ENCODE measurements at places on chromosomes 3 and 15. TPM values are rescaled to one million over a fixed set of nuclear protein-coding genes. Genes with fewer than 3 reads are reported as not detected.

PLCH1 gene
- 26.3 TPM for total RNA-seq

PPARG gene
- 93.9 TPM for total RNA-seq

ZPLD1 gene
- not detected for total RNA-seq

DENND6A gene
- 22.8 TPM for total RNA-seq

ACVR2B gene
- 4.1 TPM for total RNA-seq

SPESP1 gene
- 1.2 TPM for total RNA-seq

AQR gene
- total RNA-seq, result 23.1 TPM

IP6K1 gene
- 59.2 TPM for total RNA-seq

OXTR gene
- total RNA-seq, result 0.15 TPM

C15orf62 gene
- 1.5 TPM for total RNA-seq

FGF7 gene
- 7.2 TPM for total RNA-seq

ASB14 gene
- total RNA-seq, result not detected

SV2B gene
- 0.79 TPM for total RNA-seq

CTXN2 gene
- total RNA-seq, result not detected

CCR1 gene
- 52.2 TPM for total RNA-seq

DUOXA2 gene
- total RNA-seq, result 0.13 TPM

ABHD2 gene
- total RNA-seq, result 168 TPM

DAPK2 gene
- total RNA-seq, result 88.0 TPM

RLBP1 gene
- total RNA-seq, result not detected

SRGAP3 gene
- 4.6 TPM for total RNA-seq

CHST14 gene
- total RNA-seq, result 3.1 TPM

FES gene
- total RNA-seq, result 76.7 TPM

GABRG3 gene
- total RNA-seq, result not detected

AP3S2 gene
- total RNA-seq, result 35.0 TPM

SLC22A13 gene
- 0.27 TPM for total RNA-seq

PIF1 gene
- total RNA-seq, result 1.2 TPM

CYP1A2 gene
- total RNA-seq, result 0.15 TPM

KNG1 gene
- 0.46 TPM for total RNA-seq

NEIL1 gene
- total RNA-seq, result 45.6 TPM

CCDC13 gene
- total RNA-seq, result 2.1 TPM

PP2D1 gene
- not detected for total RNA-seq

FMN1 gene
- total RNA-seq, result 35.1 TPM

OSTN gene
- not detected for total RNA-seq

TMEM207 gene
- total RNA-seq, result not detected

EEF1AKMT4 gene
- total RNA-seq, result 4.7 TPM

FHIT gene
- total RNA-seq, result 7.1 TPM

LSMEM2 gene
- total RNA-seq, result not detected

KBTBD13 gene
- total RNA-seq, result not detected

BNIP2 gene
- total RNA-seq, result 149 TPM

C15orf61 gene
- total RNA-seq, result 8.9 TPM

TJP1 gene
- total RNA-seq, result 88.0 TPM

CAMK2N2 gene
- total RNA-seq, result 0.44 TPM

ERC2 gene
- 1.2 TPM for total RNA-seq

DZIP1L gene
- total RNA-seq, result 66.0 TPM

CPNE9 gene
- not detected for total RNA-seq

ENTPD3 gene
- total RNA-seq, result 2.6 TPM

SHC4 gene
- total RNA-seq, result 0.59 TPM

SIDT1 gene
- total RNA-seq, result 2.6 TPM

RTF1 gene
- total RNA-seq, result 58.1 TPM

RARRES1 gene
- 34.4 TPM for total RNA-seq

SH2D7 gene
- 0.09 TPM for total RNA-seq

Data from upper lobe of left lung (tissue), 6 donors.